ENCODE measurements at places on chromosomes 4 and X.

- DNase-seq = no peak
Observed at GRCh38 chrX:13053171-13053570, 8.8 kb upstream of the FAM9C start.

DNA sequence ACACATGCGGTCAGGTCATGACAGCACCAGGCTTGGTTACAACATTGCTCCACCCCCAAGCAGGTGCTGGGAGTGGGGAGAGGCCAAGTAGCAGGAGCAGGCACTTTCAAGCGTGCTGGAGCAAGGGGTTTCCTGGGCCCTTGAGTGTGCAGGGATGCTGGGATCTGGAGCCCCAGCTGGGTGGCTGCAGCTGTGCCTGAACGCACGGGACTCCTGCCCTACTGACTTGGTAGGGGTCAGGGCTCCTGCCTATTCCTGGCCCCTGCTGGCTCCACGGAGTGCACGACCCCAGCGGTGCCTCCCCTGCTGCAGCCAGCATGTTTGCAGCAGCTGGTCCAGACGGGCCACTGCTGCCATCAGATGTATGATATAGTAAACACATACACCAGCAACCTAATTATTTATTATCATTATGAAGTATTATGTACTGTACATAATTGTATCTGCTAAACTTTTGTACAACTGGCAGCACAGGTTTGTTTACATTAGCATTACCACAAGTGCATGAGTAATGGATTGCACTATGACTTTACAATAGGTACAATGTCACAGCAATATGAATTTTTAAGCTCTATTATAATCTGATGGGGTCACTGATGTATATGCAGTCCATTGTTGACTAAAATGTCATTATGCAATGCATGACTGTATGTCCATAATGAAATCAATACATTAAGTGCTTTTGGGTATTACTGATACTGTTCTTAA, 620.6 kb downstream of the RAPGEF2 start:
- DNase-seq = no peak

- no peak for DNase-seq
Observed at GRCh38 chr4:84224522-84224921, 274.6 kb downstream of the NKX6-1 start.

GRCh38 chr4:55010550-55010949, 114.8 kb downstream of the KDR start:
- no peak for DNase-seq

DNA sequence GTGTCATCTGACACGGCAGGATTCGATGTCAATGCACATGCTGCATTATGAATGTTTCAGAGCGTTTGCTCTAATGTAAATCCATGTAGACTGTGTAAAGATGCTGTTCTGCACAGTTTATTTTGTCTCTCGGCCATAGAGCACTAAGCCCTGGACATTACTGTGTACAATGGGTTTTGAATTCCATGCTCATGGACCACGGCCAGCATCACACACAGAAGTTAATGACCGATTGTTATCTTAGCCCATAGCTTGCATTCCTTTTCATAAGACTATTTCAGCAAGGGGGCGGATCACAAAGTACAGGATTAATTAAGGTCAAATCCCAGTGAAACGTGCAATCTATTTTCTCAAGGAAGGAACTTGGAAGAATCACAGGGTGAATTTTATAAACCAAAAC, 286.1 kb upstream of the TENM3 start:
- DNase-seq = no peak

- no peak for DNase-seq
Observed at GRCh38 chr4:41889317-41889716, 45.9 kb upstream of the TMEM33 start.

DNA sequence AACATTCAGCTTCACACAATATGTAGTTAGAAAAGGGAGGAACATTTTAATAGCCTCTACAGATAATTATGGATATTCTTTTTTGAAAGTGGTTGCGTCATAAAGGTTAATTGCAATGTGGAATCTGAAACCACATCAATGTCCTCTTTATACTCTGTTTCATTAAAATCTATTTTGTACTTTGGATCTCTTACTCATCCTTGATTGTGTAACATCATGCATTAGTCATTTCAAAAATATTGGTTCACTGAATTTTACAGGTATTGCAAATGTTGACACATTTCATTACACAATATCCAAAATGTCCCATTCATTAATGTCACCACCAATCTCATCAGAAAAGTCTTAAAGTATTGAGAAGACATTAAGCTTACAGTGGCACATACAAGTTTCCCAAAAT, 62.7 kb upstream of the USP9X start:
- no peak for DNase-seq

DNA sequence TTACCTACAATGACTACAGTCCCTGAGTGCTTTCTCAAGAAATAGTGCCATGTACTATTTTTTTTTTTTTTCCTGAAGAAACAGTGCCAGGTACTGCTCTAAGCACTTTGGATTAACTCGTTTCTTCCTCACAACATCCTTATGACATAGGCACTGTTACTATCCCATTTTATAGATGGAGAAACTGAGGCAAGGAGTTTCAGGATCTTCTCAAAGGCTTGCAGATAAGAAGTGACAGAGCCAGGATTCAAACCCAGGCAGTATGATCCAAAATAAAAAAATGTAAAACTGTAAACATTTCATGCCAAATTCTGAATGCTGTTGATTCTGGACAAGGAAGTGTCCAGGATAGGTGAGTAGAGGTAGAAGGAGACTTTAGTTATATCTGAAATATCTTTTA, 1.1 kb downstream of the FANCB start:
- no peak for DNase-seq

- DNase-seq = no peak
Observed at GRCh38 chr4:150411520-150411919, 170.4 kb upstream of the MAB21L2 start.

DNA sequence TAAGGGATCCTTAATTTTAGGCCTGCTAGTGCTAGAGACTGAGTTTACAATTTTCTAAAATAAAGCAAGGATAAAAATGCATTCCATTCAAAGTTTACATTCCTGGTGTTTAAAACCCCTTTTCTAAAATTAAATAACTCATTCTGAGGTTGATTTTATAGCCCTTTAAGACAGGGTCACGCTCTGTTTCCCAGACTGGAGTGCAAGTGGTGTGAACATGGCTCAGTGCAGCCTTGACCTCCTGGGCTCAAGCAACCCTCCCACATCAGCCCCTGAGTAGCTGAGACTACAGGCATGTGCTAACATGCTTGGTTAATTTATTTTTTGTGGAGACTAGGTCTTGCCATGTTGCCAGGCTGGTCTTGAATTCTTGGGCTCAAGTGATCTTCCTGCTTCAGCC, 6.8 kb upstream of the CDKL2 start:
- no peak for DNase-seq

DNA sequence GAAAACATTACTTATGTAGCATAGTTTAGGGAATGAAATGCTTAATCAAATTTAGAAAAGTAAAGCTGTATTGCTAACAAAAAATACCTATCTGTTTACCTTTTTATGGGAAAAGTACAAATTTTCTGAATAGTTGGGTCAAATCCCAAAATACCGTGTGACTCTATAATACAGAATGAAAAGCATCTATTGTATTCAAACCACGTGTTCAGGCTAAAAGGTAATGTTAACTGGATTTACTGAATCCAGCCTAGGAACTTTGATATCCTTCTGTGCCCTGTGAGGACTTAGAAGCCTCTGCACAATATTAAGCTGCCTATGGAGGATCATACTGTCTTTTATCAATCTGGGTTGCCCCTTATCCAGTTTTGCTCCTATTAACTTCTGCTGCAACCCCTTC, 36.3 kb upstream of the AGA start:
- DNase-seq = no peak

DNA sequence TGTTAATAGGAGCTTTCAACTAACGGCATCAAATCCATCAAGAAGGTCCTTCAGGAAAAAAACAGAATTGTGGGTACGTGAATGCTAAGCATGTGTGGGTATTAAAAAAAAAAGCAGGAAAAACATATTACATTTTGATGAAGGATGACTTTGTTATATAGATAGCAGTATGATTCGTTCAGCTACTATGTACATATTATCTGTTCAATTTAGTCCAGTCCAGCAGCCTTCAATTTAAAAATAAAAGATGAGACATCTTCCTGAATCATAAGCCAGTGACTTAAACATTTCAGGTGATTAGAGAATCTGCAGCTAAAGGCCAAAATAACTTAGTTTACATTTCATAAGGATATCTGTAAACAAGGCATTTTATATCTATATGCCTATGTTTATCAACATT, 63.4 kb downstream of the LCORL start:
- DNase-seq = no peak

GRCh38 chr4:168630445-168631187, 133.8 kb downstream of the PALLD start:
- DNase-seq = no peak

DNA sequence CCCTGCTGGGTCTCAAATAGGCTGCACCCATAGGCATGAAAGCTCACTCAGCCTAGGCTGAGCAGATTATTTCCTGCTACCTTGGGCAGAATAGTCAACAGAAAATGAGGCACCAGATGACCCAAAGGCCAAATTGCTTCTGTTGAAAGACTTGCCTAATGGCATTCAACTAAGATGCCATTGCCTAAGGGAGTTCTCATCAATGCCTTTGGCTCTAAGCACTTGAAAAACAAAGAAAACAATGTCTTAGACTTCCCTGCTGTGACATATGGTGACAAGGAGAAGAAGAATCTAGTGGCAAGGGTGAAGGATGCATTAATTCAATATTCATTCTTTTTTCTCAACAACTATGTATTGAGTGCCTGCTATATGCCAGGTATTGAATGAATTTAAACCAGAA, 25.7 kb upstream of the PCDH19 start:
- DNase-seq = no peak

- peak; percentile 11 for DNase-seq
Observed at GRCh38 chr4:164731827-164732474, 22.0 kb upstream of the SMIM31 start.

DNA sequence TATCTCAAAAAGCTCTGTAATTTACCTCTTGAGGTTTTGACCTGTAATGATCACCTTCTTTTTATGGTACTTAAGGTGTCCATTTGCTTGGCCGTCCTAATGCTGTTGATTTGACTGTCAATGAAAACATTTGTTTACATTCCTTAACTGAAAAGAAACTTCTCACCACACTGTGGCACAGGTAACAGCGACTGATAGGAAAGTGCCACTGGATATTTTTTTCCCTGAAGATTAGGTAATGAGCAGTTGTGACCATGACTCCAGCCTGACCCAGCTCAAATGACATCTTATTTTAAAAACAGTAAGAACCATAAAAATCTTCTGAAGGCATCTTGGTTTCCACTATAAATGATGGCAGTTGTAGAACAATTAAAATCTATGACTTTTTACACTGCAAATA, 87.6 kb downstream of the HHIP start:
- DNase-seq = no peak

DNA sequence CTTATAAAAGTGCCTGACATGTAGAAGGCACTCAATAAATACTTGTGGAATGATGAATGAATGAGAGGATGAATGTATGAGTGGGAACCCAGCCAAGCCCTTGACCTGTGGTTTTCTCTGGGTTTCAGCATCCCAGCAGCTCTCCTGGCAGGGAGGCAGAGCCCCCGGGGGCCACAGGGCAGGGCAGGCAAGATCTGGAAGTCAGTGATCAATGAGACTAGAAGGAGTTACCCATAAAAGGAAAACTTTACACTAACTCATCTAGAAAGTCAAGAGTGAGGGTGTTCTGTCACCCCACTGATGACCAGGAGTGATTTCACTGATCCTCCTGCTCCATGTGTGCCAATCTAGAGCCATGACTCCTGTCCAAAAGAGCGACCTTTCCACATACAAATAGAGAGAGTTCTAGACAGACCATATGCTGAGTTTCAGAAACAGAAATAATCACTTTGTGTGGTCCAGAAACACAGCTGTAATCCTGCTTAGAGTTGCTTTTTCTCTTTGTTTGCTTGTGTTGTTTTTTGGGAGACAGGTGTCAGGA, 37.4 kb downstream of the MGARP start:
- no peak for DNase-seq

DNA sequence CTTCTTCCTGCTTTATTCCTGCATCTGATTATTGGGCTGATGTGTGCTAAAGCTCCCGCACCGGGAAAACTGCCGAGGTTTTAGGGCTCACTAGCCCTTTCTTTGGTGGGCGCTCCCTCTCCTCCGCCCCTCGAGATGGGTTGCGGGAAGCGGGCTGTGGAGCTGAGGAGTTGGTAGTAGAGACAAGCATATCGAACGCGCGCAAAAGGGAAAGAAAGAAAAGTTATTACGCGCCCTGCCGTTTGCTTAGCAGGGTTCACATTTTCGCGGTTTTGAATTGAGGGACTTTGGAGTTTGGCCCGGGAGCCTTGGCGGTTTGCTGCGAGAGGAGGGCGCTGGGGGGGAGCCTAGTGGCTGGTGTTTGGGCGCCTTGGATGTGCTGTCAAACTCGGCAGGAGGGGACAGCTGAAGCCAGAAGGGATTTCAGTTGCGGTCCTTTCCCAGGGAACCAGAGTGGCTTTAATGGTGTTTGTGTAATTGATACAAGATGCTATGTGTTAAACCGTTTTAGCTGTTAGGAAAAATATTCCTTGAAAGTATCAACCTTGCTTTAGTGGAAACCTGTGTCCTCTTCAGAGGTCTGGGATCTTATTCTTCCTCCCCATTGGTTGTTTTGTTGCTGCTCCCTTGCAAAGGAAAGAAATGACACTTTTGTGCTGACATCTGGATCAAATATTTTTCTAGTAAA, 1.1 kb downstream of the GAB1 start:
- no peak for DNase-seq

GRCh38 chrX:10855845-10856244, 235.5 kb upstream of the MID1 start:
- no peak for DNase-seq

DNA sequence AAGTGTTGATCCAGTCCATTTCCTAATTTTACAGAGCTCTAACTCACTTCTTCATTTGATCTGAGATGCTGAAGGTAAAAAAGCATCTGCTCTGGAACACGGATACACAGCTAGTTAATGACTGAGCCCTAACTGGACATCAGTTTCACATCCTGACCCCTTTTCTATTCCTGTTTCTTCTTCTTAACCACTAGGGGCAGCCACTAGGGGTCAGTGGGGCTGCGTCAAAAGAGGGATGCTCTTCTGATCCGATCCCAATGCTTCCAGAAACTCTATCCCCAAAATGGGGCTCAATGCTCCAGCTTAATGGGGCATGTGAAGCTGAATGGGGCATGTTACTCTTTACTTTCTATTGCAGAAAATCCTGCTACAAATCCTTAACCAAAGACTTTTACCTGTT, 33.4 kb upstream of the PHKA2 start:
- no peak for DNase-seq

- DNase-seq = no peak
Observed at GRCh38 chrX:112279940-112280339, 197.4 kb upstream of the TRPC5 start.

- no peak for DNase-seq
Observed at GRCh38 chrX:51975811-51976210, 82.4 kb downstream of the MAGED1 start.
